ENCODE measurements at places on chromosomes 13 and 19. TPM values are rescaled to one million over a fixed set of nuclear protein-coding genes. Genes with fewer than 3 reads are reported as not detected.
A peak's percentile ranks its signal among the peaks of the same experiment; 100 is the strongest.

- no peak for DNase-seq
These were observed 776 bp downstream of the DNAJC3 start for GRCh38 chr13:95677564-95678266.

DNA sequence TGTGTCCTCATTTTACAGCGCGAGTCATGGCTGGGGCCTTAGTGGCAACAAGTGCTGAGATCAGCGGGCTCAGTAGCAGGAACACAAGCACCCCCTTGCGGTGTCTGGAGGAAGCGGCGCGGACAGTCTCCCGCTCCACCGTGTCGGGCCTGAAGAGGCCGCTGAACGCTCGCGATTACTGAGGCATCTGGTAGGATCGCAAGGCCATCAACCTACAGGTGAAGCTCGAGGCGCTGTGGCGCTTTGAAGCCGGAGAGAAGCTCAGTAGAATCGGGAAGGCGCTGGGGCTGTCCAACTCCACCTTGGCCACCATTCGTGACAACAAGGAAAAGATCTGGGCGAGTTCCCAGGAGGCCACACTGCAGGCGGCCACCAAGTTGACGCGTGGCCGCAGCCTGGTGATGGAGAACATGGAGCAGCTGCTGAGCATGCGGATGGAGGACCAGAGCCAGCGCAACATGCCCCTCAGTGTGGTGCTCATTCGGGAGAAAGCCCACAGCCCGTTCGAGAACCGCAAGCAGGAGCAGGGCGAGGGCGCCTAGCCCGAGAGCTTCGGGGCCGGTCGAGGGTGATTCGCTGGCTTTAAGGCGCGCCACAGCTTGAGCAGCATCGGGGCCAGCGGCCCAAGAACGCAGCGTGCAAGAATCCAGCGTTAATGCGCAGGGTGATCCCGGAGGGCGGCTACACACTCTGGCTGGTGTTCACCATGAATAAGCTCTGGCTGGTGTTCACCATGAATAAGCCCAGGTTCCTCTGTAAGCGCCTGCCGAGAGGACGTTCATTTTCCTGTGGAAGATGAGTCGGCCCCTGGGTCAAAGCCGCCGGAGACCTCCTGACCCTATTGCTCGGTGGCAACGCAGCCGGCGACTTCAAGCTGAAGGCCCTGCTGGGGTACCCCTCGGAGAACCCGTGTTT lies 8.3 kb upstream of the MZF1 start:
- peak; percentile 97 for DNase-seq

DNA sequence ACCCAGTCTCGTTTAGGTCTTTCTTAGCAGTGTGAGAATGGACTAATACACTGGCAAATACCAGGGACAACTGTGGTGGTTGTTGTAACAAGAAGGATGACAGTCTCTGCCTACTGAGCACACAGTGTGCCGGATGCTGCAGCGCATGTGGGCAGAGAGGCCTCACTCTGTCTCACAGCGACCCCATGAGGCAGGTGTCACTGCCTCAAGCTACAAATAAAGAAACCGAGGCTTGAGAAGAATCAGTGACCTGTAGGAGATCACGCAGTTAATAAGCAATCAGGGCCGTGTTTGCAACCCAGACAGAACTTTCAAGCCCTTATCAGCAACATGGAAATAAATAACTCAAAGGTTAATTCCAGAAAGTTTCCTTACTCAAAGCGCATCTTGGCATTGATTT lies 40.5 kb upstream of the GAS6 start:
- peak; percentile 76 for DNase-seq

The TPT1 gene
- total RNA-seq: 4,073 TPM

- no peak for DNase-seq
These were observed 8.5 kb downstream of the CEBPG start for GRCh38 chr19:33382006-33382405.

The ARHGAP35 gene
- total RNA-seq: 49.8 TPM

GRCh38 chr19:18898081-18898606 lies 2.2 kb upstream of the CERS1 start:
- DNase-seq: no peak

GRCh38 chr13:102901615-102902305 lies 55.9 kb downstream of the ERCC5 start:
- no peak for DNase-seq

The TEX101 gene
- total RNA-seq: not detected

The COMP gene
- total RNA-seq: 72.2 TPM

- no peak for DNase-seq
These were observed 31.4 kb downstream of the PPP5C start for GRCh38 chr19:46378268-46378667.

DNA sequence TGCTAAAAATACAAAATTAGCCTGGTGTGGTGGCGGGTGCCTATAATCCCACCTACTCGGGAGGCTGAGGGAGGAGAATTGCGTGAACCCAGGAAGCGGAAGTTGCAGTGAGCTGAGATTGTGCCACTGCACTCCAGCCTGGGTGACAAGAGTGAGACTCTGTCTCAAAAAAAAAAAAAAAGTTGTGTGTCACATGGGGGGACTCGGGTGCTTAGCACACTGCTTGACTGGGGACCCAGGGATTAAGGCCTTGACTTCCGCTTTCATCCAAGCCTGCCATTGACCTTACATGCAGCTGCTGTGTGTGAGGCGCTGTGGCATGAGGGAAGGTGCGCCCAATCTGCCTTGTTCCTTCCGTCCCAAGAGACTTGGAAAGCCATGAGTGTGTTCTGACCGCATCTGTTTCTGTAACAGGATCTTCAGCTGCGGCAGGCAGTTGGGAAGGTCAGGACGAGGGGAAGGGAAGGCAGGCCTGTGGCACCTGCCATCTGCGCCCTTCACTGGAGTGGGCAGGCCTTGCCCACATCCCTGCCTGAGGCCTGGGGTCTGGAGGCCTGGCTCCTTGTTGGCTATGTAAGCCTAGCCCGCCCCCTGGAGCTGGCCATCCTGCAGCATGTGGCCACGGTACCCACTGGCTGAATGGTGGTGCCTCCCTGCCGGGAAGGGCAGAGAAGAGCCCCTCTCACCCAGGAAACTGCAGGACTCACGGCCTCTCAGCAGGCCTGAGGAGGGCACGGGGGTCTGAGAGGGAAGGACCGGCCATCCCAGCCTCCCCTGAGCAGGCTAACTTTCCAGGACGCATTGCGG lies 23.0 kb downstream of the PPP1R37 start:
- DNase-seq: no peak

The ZNF723 gene
- total RNA-seq: not detected

DNA sequence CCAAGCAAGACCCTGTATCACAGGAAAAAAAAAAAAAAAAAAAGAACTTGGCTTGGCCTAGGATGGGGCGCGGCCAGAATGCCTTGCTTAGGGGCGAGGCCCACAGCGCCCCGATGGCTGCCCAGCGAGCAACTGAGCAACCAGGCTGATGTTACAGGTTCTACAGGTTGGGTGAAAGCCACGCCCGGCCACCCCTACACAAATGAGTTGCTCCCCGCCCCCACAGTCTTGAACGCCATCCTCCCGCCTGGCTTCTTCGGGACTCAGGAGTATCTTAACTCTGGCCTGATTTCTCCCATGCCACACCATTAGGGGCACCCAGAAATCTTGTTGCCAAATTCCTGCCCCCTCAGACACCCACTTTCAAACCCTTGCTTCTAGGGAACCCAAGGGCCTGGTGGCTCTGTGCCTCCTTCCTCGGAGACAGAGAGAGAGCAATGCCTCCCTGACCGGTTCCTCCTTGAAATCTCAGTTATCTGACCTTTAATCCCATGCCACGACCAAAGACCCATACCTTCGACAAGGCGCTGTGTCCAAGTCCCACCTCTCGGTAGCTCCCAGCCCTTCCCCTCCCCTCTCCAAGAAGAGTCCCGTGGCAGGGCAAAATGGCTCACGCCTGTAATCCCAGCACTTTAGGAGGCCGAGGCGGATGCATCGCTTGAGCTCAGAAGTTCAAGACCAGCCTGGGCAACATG lies 1.1 kb upstream of the CBLC start:
- DNase-seq: no peak

The CPB2 gene
- total RNA-seq: not detected

DNA sequence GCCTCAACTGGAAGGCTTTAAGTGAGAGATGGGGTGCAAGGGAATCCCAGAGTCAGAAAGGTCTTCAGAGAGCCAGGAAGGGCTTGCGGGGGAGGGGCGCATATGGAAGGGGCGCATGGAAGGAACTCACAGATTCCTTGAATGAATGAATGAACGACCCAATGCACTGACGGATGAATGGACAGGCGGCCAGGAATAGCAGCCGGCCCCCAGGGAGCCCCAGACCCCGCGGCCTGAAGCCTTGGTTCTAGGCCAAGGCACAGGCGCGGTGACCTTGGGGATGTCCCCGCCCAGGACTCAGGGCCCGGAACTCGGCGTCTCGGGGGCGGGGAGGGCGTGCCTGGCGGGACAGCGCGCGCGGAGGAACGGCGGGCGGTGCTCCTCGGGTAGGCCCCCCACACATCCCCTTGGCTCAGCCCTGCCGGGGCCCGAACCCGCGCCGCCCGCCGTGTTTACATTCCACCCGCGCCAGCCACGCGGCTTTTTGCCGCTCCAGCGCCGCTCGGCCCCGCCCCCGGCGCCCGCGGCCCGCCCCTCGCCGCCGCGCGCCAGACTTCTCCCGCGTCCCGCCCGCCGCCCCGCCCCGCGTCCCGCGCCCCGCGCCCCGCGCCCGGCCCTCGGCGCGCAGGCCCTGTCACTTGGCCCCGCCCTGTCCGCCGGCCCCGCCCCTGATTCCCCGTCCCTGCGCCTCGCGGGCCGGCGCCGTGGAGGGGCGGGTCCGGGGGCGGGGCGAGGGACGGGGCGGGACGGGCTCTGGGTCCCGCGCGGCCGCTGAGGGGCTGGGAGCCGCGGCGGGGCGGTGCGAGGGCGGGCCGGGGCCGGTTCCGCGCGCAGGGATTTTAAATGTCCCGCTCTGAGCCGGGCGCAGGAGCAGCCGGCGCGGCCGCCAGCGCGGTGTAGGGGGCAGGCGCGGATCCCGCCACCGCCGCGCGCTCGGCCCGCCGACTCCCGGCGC lies at the start of gene CCNE1:
Gene CCNE1, plus strand, starts transcription at position 867 of the 955 bp plus-strand sequence. CDS start 565 bp downstream, outside the sequence.
- DNase-seq: peak; percentile 97

The CD209 gene
- total RNA-seq: 13.4 TPM

The OR4F17 gene
- total RNA-seq: not detected

- no peak for DNase-seq
These were observed 1.4 kb upstream of the KCNN1 start for GRCh38 chr19:17965370-17966128.

The FREM2 gene
- under 0.01 TPM for total RNA-seq

DNA sequence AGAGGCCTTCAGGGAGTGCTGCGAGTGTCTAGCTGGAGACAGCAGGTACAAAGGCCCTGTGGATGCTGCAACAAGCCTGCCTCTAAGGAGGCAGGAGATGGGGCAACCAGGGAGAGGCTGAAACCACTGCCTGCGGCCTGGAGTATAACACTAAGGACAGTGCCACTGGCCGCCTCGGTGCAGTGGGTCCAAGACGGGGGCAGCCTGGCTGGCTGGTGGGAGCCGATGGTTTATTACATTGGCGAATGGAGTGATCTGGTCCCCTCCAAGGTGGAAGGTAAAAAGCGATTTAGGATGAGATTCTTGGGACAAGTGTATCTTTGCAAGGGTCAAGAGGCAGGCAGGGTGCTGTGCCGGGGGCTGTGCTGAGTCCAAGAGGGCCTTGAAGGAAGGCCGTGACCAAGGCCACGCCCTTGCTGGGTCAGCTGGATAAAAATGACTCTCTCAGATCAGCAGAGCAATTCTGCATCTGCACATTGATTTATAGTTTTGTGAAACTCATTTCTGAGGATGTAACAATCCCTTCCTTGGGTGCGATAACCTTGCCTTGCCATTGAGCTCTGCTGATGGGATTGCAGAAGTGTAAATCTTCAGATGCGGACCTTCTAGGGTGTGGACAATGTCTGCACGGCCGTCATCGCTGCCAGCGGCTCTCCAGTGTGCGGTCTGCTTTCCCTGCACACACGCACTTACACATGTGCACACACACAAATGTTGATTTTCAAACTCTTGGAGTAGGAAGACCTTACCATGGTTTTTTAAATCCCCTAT lies 6.0 kb downstream of the TMEM255B start:
- DNase-seq: peak; percentile 58

The MYO16 gene
- 0.43 TPM for total RNA-seq

- DNase-seq: no peak
These were observed 1.2 kb upstream of the ZNF579 start for GRCh38 chr19:55581823-55582223.

GRCh38 chr19:6530386-6531162 lies at the start of gene TNFSF9:
Gene TNFSF9, plus strand, starts transcription at chr19:6531026. Its CDS starts 11 bp downstream, at chr19:6531037.
- DNase-seq: peak; percentile 96

GRCh38 chr13:106919638-106920037 lies 351.7 kb upstream of the ARGLU1 start:
- no peak for DNase-seq

- no peak for DNase-seq
These were observed 23.1 kb upstream of the CXCL17 start for GRCh38 chr19:42465827-42466280.

The ZNF229 gene
- 3.4 TPM for total RNA-seq

GRCh38 chr13:35672611-35673010 lies 196.1 kb upstream of the MAB21L1 start:
- no peak for DNase-seq

- DNase-seq: no peak
These were observed 642.3 kb downstream of the TBC1D4 start for GRCh38 chr13:74839656-74840055.
